ENCODE measurements at places on chromosomes 6 and 20. TPM values are rescaled to one million over a fixed set of nuclear protein-coding genes. Genes with fewer than 3 reads are reported as not detected.

The ADGRF5 gene
- total RNA-seq, result 3.4 TPM

The MAK gene
- not detected for total RNA-seq

The TRIM31 gene
- total RNA-seq, result not detected

The SDCBP2 gene
- 4.1 TPM for total RNA-seq

The ADAM33 gene
- total RNA-seq, result 11.2 TPM

The MEI4 gene
- not detected for total RNA-seq

The BNIP5 gene
- total RNA-seq, result not detected

The FOXA2 gene
- not detected for total RNA-seq

The FRS3 gene
- total RNA-seq, result 1.9 TPM

The SNRNP48 gene
- total RNA-seq, result 16.2 TPM

The PTGIS gene
- 20.7 TPM for total RNA-seq

The HTR1E gene
- total RNA-seq, result not detected

The EPPIN gene
- total RNA-seq, result not detected

The RXRB gene
- total RNA-seq, result 23.3 TPM
